Uterus (tissue), 4 donors: ENCODE measurements at places on chromosomes 6 and 20. TPM values are rescaled to one million over a fixed set of nuclear protein-coding genes. Genes with fewer than 3 reads are reported as not detected.

PRKN gene
- 10.2 TPM for total RNA-seq

TFAP2D gene
- not detected for total RNA-seq

ECT2L gene
- 1.5 TPM for total RNA-seq

BANF2 gene
- not detected for total RNA-seq

MYLK2 gene
- total RNA-seq, result 0.21 TPM

HMGCLL1 gene
- not detected for total RNA-seq

HTR1B gene
- total RNA-seq, result not detected

ATP6V1G2 gene
- total RNA-seq, result 1.2 TPM
